ENCODE measurements at places on chromosomes 5 and 9.

- no peak for DNase-seq
Measured at GRCh38 chr5:157324237-157324636, 58.3 kb downstream of the CYFIP2 start.

DNA sequence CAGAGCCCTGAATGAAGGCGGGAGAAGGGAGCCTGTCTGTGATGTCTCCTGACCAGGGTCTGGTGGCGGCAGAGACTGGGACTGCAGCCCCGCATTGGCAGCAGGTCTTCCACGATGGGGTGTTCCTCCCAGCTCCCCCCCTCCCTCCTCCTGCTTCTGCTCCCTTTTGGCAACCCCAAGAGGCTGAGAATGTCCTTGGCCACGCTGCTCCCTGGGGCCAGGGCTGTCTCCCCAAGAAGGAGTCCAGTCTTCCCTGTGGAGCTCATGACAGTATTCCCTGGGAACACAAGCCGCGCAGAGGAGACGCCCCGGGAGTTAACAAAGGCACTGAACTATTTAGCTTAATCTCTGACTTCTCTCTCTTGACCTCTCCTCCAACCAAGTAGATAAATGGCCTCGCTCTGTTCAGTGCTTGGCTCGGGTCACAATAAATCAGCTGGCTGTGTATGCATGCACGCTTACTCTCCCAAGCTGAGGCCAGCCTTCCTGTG is 84.0 kb upstream of the NEURL1B start:
- no peak for DNase-seq

- DNase-seq: no peak
Measured at GRCh38 chr5:43572357-43572756, 15.5 kb upstream of the PAIP1 start.

- DNase-seq: no peak
Measured at GRCh38 chr5:145509336-145510136, 325.6 kb downstream of the PRELID2 start.

DNA sequence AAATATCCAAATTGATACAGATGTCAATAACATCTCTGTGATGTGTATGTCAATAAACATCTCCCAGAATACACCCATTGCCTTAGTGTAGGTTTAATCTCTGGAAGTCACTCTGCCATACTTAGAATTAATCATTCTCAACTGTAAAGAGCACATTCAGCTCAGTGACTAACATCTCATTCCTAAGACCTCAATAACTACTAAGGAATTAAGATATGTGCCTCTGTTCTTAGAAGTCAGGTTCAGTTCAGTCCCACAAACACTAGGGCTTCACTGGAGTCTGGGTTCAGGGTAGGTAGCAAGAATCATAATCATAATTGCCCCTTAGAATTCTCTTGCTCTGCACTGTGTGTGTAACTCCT is 31.7 kb downstream of the UGCG start:
- DNase-seq: no peak

Data from activated naive CD8-positive, alpha-beta T cell treated with anti-CD3 and anti-CD28 coated beads, Interleukin-2, amount 10 ng/mL, durations not matched to agents 7 days and 5 days (primary cell).